Sigmoid colon (tissue), 7 donors: ENCODE measurements at places on chromosomes 4 and X. TPM values are rescaled to one million over a fixed set of nuclear protein-coding genes. Genes with fewer than 3 reads are reported as not detected.

MAGEB17 gene
- 0.60 TPM for polyA plus RNA-seq

ATP1B4 gene
- not detected for polyA plus RNA-seq

CHIC1 gene
- 2.9 TPM for polyA plus RNA-seq

- no peak for DNase-seq
These were observed 30.5 kb downstream of the PLAC8 start for GRCh38 chr4:83083925-83084475.

- DNase-seq, result no peak
These were observed 17.6 kb downstream of the ARMCX2 start for GRCh38 chrX:101642093-101642492.

- no peak for DNase-seq
These were observed 26.3 kb downstream of the PPP2R2C start for GRCh38 chr4:6446130-6446482.
